Esophagus squamous epithelium (tissue), 5 donors: ENCODE measurements at places on chromosomes 5 and 9.
A peak's percentile ranks its signal among the peaks of the same experiment; 100 is the strongest.

- no peaks in the 10 kb centered on the region for H3K27me3 ChIP-seq
- H3K4me1 ChIP-seq = no peaks in the 10 kb centered on the region
These were observed 24.1 kb upstream of the PCSK5 start for GRCh38 chr9:75866273-75866871.

- H3K27me3 ChIP-seq = peaks cover 74% of the 10 kb centered on the region
- H3K36me3 ChIP-seq = no peaks in the 10 kb centered on the region
- no peak overlapping the region for H3K4me3 ChIP-seq
- no peak for DNase-seq
- no peak overlapping the region for H3K27ac ChIP-seq
These were observed 30.5 kb downstream of the CNTFR start for GRCh38 chr9:34558919-34559623.

DNA sequence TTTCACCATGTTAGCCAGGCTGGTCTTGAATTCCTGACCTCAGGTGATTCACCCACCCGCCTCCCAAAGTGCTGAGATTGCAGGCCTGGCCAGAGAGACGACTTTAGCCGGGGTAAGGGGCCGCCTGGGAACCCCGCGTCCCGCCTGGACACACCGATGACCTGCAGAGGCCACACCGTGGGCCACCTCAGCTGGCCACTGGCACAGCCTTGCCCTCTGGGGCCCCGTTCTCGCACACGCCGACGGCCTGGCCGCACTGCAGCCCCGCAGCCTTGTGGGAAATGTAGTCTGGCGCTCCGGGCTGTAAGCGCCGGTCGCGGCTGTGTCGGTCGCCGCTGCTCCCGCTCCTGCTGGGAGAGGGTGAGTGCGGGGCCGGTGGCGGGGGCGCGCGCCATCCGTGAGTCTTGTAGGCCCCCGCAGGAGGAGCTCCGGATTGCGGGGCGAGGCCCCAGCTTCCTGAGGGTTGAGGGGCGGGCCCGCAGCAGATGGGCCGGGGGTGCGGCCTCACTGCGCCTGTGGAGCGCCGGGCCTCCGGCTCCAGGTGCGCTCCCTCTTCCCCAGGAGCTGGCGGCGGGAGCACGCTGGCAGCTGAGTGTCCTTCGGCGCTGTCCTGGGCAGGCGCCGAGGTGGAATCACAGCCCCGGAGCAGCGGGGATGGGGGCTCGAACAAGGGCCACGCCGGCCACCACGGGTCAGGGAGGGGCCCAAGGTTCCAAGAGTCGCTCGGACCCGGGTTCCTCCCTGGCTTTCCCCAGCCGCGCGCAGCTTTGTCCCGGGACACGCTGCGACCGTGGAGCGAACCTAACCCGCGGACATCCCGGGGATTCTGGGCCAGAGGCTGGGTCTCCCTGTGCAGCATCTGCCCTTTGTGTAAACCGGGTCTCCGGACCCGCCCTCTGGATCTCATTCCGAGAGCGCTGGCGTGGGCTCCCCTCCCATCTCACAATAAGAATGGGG lies at the start of gene ZFP2:
Gene ZFP2, plus strand, starts transcription at position 299 of the 957 bp plus-strand sequence. CDS start 35,401 bp downstream, outside the sequence.
- H3K27me3 ChIP-seq = no peaks in the 10 kb centered on the region
- no peaks in the 10 kb centered on the region for H3K36me3 ChIP-seq
- H3K27ac ChIP-seq = peak within 1 kb of the TSS; percentile 79
- peak within 1 kb of the TSS; percentile 60 for H3K4me3 ChIP-seq
- no peak for DNase-seq

- no peak overlapping the region for H3K4me3 ChIP-seq
- H3K36me3 ChIP-seq = no peaks in the 10 kb centered on the region
- DNase-seq = no peak
- H3K27me3 ChIP-seq = no peaks in the 10 kb centered on the region
- no peak overlapping the region for H3K27ac ChIP-seq
These were observed 19.3 kb upstream of the PIP5K1B start for GRCh38 chr9:68685770-68686169.

DNA sequence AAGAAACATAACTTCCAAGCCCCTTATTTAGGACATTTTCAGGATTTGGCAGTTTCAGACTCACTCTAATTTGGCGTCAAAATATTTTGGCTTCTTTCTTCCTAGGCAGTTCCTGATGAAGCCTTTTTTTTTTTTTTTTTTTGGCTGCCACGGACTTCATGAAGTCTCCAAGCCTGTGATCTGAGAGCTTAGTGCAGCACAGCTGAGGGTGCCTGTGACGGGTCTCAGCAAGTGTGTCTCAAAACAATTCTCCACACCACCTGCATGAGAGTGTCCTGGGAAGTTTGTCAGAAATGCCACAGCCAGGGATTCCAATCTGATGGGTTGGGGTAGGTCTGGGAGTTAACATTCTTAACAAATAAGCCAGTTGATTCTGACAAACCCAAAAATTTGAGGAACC lies 6.0 kb upstream of the ESM1 start:
- no peaks in the 10 kb centered on the region for H3K4me1 ChIP-seq
- H3K27me3 ChIP-seq = no peaks in the 10 kb centered on the region
- H3K4me3 ChIP-seq = no peak overlapping the region
- no peak overlapping the region for H3K27ac ChIP-seq

GRCh38 chr5:42858031-42858643 lies 46.4 kb upstream of the SELENOP start:
- DNase-seq = no peak
- no peaks in the 10 kb centered on the region for H3K36me3 ChIP-seq
- peak overlapping the region; percentile 41 for H3K27ac ChIP-seq
- H3K4me1 ChIP-seq = no peaks in the 10 kb centered on the region
- H3K27me3 ChIP-seq = no peaks in the 10 kb centered on the region

DNA sequence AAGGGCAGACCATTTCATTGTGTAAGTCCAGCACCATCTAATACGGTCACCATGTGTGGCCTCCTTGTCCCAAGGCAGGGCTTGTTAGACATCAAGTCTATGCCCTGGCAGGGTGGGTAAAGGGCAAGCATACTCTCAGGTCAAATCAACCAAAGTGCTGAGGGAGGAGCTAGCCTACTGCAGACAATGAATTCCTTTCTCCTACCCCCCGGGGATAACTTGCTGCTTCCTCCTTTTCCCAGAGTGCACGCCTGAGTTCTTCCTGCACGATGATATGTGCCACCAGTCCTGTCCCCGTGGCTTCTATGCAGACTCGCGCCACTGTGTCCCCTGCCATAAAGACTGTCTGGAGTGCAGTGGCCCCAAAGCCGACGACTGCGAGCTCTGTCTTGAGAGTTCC lies 71.4 kb downstream of the RFK start:
- no peaks in the 10 kb centered on the region for H3K4me1 ChIP-seq
- H3K27me3 ChIP-seq = no peaks in the 10 kb centered on the region
- H3K36me3 ChIP-seq = no peaks in the 10 kb centered on the region
- H3K4me3 ChIP-seq = no peak overlapping the region
